Astrocyte of the hippocampus (primary cell): ENCODE measurements at places on chromosomes 12 and 14.

DNA sequence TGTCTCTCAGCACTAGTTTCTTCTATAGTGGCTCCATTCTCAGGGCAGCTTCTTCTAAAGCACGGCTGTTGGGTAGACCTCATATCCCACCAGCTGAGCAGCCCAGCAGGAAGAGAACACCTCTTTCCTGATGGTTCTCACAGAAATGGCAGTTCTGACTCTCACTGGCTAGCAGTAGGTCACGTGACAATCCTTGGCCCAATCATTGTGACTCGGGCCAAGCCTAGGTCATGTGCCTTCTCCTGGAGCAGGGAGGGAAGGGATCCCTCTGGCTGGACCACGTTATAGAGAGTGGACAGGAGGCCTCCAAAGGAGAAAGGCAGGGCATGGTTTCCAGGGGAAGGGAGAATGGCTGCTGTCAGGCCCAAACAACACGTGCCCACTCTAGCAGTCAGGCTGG, 149.1 kb downstream of the AACS start:
- DNase-seq: no peak

DNA sequence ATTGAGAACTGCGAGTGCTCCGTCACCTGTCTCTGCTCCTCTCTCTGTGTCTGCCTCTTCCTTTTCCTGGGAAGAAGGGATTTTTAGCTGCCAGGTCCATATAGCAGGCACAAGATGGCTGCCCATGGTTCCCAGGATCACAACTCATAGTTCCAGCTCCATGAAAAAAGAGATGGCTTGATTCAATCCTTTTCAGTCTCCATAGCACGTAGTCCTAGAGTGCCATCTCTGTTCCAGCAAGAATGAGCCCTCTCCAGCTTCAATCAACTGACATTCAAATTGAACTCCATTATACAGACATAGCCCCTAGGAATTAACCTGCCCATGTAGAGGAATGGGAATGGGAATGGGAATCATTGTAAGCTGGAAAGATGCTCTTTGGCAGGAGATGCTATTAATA, 34.7 kb upstream of the RTRAF start:
- DNase-seq: no peak

DNA sequence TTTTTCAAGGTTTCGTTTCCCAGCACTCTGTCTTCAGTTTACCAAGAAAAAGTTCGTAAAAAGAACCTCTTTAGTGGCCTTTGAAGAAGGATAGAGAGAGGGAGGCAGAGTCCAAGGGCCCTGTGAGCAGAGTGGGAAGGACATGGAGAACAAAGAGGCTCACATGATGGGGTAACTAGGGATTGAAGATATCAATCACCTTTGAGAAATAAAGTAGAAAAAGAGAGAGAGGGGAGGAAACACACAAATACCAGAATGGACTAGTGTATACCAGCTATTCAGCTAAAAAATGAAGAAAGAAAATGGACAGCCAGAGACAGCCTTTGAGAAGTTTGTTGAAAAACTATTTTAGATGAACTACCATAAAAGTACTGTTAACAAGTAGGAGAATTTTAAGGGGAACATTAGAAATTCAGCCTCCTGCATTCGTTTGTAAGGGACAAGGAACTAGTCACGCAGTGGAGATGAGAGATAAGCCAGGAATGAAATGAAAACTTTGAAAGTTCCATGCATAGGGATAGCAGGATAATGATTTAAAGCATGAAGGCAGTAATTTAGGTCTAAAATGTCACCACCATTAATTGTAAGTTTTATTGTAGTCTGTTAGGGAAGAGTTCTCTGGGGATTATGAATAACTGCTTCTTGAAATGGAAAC, 82.1 kb downstream of the SPTSSA start:
- DNase-seq: peak; percentile 12

DNA sequence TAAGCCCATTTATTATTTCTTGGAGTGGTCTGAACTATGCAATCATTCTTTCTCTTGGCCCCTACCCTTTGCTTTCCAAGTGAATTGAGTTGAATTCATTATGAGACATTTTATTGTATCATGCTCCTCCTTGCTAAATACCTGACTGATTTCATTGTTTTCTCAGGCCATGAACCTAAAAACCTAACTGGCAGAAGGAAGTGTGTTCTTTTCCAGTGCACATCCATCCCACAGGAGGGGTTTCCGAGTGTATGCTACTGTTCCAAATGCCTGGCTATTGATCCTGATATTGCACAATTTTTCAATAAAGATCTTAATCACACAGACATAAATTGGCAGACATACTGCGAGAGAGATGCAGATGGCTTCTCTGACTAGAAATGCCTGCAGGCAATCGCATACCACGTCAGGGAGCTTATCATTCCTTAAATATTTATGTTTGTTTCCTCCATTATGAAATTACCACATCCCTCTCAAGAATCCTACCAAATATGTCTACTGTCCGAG, 162.2 kb upstream of the EGLN3 start:
- DNase-seq: peak; percentile 79

DNA sequence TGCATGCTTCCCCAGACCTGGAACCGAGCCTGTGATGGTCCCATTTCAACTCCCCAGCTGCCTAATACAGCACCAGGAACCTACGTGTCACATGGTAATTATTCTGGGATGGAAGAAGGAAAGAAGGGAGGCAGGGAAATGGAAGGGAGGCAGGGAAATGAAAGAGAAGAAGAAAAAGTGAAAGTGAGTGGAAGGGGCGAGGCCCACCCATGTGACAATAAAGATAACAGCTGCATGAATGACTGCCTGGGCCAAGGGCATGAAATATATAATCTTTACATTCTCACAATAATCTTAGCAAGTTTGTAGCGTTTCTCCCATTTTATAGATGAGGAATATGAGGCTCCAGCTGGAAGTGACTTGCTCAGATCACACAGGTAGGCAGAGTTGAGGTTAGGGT, 245.0 kb upstream of the PWP1 start:
- DNase-seq: no peak

- peak; percentile 49 for DNase-seq
Observed at GRCh38 chr12:68264857-68265256, 11.5 kb upstream of the IL22 start.

- peak; percentile 41 for DNase-seq
Observed at GRCh38 chr12:100128512-100128908, 14.2 kb downstream of the BLTP3B start.

- DNase-seq: no peak
Observed at GRCh38 chr12:944211-944610, 5.3 kb downstream of the RAD52 start.

GRCh38 chr14:64823305-64823861, 56.3 kb downstream of the SPTB start:
- DNase-seq: peak; percentile 89

DNA sequence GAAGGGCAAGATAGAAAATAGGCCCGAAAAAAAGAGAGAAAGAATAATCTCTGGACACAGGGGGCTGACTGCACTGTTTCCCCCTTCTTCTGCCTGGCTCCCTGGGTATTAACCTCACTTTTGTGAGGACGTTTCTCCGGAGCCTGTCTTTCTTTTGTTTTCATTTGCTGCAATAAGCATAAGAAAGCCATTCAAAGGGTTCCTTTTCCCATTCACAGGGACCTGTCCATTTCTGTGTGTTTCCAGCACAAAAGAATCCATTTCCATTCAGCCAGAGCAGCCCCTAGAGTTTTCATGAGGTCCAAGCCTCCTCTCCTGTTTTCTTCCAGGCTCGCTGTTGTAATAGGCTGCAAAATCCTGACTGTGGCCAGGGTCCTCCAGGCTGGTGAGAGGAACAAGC, 16.8 kb downstream of the PLXNC1 start:
- DNase-seq: peak; percentile 26

- no peak for DNase-seq
Observed at GRCh38 chr12:71200706-71201105, 42.9 kb upstream of the TSPAN8 start.

DNA sequence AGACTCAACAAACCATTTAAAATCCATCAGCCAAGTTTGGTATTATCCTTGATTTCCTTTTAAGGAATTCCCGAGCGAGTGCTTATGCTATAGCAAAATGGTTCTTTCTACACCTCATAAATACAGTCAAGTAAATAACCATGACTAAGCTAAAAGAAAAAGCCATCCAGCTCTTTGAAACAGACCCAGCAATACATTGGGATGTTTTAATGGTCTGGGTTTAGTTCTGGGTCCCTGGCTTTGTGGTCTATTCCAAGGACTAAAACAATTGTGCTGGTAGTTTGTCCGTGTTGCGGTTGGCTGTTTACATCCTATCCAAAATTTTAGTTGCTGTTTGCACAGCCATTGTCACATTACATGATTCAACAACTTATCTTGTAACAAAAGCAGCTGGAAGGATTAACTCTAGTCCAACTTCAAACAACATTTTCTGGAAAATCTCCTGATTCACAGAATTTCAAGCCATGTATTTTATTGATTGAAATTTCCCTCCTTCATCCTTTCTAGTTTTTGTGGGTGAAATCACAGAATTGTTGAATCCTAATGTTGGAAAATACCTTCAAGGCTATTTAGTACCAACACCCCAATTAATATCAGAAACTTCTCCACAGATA, 19.6 kb downstream of the KLRB1 start:
- DNase-seq: no peak

DNA sequence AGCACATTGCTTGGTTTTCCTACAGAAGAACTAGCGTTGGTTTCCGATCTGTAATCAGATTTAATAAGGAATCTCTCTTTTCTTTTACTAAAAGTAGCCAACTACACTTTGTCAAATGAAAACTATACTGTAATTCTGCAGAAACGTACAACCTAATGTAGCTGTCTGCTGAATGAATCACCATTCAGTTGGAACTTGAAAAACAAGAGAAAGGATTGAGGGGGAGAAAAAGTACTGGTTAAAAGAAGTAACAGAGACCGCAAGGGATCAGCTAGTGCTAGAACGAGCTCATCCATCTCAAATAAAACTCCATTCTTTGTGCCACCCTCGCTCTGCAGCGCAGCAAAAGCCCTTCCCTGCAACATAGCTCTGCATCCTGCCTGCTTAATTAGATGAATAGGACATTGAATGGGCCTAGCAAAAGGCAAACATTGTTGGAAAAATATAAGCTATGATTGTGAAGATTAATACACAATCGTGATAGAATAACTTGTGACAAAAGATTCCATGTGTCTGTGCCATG, 2.6 kb downstream of the GARIN2 start:
- peak; percentile 47 for DNase-seq

GRCh38 chr12:110421159-110421661, 17.7 kb upstream of the ANAPC7 start:
- no peak for DNase-seq

- no peak for DNase-seq
Observed at GRCh38 chr14:22007363-22007762, 333.7 kb upstream of the OR4E1 start.

- DNase-seq: peak; percentile 32
Observed at GRCh38 chr12:110355073-110355472, 48.4 kb downstream of the ANAPC7 start.

DNA sequence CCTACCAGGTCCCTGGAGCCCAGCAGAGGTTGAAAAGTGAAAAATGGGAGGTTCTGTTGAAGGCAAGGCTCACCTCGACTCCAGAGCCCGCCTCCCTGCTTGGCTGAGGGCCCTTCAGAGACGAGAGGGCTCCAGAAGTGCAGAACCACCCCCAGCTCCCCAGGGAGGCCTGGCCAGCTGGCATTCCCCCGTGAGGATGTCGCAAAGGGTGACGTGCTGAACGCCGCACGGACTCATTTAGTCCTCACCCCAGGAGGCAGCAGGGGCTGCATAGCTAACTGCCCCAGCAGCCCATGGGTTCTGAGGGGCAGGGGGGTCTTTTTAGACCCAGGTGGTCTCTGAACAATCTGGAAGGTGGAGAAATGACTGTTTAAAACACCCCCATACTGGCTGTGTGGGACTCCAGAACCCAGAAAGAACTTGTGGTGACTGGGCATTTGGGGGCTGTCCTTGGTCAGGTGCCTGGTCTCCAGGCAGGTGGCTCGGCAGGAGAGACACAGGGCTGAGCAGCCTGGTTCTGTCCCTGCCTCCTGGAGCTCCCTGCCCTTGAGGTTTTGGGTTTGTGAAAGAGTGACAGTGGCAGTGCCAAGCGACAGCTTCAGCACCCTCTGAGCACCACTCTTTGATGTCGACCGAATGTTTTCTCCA, 32.0 kb downstream of the ANAPC7 start:
- DNase-seq: no peak

- DNase-seq: no peak
Observed at GRCh38 chr14:94935706-94936300, 165.9 kb upstream of the GSC start.

DNA sequence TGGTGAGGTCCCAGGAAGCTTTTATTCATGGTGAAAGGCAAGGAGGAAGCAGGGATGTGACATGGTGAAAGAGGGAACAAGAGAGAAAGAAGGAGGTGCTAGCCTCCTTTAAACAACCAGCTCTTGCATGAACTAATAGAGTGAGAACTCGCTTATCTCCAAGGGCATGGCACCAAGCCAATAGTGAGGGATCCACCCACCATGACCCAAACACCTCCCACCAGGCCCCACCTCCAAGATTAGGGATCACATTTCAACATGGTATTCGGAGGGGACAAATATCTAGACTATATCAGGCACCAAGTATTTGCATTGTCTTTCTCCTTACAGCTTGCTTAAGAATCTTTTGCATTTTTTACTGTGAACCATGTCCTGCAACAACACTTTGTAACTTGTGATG, 91.9 kb upstream of the DHRS4 start:
- DNase-seq: no peak

DNA sequence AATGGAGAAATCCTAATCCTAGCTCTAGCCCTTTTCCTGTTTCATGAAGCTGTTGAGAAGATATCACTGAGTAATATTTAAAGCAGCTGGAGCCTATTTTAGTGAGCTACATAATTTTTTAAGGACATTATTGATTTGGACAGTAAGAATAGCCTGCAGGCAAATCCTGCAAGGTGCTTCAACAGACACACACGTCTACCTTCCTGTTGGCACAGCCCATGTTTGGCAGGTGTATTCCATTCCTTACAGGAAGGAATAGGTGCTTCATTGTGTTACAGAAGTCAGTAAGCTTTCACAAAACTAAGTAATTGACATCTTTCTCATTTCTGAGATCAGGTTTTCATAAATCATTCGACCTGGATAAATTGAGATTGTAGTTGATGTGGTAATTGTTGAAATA, 50.6 kb downstream of the FOXA1 start:
- no peak for DNase-seq

- no peak for DNase-seq
Observed at GRCh38 chr14:36996857-36997590, 175.4 kb downstream of the SLC25A21 start.

DNA sequence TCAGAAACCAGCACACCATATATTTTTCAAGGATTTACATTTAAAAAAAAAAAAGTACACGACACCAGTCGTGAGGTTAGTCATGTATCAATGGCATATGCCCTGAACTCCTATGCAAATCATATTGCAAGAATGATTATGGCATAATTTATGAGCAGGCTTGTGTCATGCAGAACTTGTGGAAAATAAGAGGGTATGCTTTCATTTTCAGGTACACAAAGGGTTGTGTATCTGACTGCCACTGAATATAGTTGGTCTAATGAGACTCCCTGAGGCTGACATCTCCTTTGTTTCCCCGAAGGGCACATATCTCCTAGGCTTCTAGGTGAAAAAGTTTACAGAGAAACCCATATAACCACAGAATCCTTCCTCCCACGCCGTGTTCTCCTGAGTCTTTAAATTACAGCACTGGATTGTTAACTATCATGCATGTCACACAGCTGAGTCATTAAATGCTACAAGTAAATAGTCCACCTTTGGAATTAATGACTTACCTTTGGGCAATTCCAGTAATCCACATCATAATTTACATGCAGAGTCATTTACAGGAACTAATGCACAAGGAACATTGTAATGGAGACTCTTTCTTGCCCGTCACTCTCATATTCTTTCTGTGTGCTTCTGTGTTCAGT, 356.7 kb upstream of the DIO2 start:
- DNase-seq: peak; percentile 70

- no peak for DNase-seq
Observed at GRCh38 chr12:96060041-96060440, 24.7 kb upstream of the LTA4H start.

GRCh38 chr14:49865431-49865859, 12.9 kb upstream of the NEMF start:
- peak; percentile 86 for DNase-seq
